GM04503 (cell line): ENCODE measurements at places on chromosomes 2 and 18.

DNA sequence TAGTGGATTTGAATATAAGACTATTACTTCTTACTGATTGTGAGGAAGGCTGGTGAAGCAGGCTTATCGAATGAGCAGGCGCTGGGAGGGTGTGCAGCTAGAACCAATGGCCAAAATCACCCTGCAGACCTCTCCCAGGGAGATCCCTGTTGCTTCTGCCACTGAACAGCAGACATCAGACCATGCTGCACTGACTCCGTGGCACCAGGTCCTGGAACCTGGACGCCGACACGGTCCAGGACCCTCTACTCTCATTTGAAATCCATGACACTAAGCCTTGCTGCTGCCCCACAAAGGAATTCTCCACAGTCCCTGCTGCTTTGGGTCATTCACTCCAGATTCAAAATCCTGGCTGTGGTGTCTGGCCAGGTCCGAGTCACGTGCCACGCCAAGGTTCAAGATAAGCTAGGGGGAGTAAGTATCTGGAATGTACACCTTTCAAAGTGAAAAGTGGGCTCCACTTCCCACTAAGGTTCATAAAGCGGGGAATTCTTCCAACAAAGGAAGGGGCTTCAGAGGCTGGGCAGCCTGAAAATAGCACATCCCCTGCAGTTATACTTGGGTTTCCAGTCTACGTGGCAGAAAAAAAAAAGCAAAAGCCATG, 9.0 kb upstream of the YWHAQ start:
- no peak for DNase-seq

GRCh38 chr2:164662868-164663631, 41.8 kb upstream of the GRB14 start:
- DNase-seq, result no peak

- DNase-seq, result no peak
These were observed 72.4 kb downstream of the ALPK2 start for GRCh38 chr18:58556331-58557007.

DNA sequence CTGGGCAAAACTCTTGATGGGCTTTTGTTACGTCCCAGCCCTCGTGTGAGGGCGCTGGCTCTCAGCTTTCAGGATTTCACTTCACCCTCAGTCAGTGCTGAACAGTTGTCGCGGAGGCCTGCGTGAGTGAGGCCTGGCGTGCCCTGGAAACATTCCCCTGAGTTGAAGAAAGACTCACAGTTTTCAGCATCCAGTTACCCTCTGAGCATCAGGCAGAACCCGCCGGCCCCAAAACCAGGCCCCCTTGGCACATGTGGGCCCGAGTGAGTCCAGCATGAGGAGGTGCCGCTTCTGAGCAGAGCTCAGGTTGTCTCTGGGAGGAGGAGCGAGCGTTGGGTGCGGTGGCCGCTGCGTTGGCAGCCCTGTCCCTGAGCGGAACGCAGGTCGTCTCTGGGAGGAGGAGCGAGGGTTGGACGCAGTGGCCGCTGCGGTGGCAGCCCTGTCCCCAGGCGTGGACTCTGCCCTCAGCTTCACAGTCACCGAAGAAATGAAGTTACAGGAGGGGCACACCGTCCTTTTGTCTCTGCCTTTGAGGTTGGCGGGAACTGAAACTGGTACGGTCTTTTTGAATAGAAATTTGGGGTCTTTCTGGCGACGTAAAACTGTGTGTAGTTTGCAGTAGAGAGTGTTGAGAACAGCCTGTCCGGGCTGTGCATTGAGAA, at the start of gene NEU4:
Gene NEU4, plus strand, starts transcription at position 473 of the 662 bp plus-strand sequence. CDS start 5,292 bp downstream, outside the sequence.
- DNase-seq, result no peak

- no peak for DNase-seq
These were observed 100.5 kb downstream of the CAPN13 start for GRCh38 chr2:30706534-30707303.

- no peak for DNase-seq
These were observed 50.3 kb upstream of the ST3GAL5 start for GRCh38 chr2:85939131-85939530.

GRCh38 chr2:111659361-111660333, 224.3 kb downstream of the ANAPC1 start:
- peak; percentile 82 for DNase-seq

GRCh38 chr18:68699043-68699442, 15.9 kb downstream of the TMX3 start:
- no peak for DNase-seq

- DNase-seq, result peak; percentile 12
These were observed 121.4 kb downstream of the ZNF236 start for GRCh38 chr18:76943542-76944339.

- DNase-seq, result no peak
These were observed 31.4 kb downstream of the FAM228A start for GRCh38 chr2:24206242-24206641.

DNA sequence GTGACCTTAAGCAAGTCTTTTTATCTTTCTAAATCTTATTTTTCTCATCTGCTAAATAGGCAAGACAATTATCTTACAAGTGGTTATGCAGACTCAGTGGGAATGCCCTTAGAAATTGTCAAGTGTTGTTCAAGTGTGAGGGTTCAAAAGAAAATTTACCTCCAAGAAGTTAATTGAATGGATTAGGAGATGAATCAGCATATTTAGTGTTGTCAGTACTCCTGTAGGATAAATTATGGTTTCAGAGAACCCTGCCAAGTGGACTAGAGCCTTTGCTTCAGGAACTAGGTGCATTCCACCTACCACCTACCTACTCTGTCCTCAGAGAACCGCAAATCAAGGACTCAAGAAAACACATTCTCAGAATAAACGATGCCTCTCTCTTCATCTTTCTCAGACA, 69.8 kb upstream of the KCTD1 start:
- no peak for DNase-seq

DNA sequence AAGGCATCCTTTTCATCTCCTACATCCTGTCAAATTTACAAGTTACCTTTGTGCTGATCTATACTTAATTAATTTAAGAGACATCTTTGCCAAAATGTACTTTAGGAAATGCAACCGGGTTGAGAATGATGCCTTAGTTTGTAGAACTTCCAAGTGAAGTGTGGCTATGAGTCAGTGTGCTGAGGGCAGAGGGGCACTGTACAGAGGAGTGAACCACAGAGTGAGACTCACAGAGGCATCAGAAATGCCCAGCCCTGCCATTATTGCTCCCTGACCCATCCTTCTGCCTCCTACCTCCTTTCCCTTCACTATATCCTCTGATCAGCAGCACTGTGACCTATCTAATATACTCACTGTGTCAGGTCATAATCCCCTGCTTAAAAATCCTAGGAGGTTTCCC, 320.1 kb downstream of the LRRTM1 start:
- DNase-seq, result no peak

DNA sequence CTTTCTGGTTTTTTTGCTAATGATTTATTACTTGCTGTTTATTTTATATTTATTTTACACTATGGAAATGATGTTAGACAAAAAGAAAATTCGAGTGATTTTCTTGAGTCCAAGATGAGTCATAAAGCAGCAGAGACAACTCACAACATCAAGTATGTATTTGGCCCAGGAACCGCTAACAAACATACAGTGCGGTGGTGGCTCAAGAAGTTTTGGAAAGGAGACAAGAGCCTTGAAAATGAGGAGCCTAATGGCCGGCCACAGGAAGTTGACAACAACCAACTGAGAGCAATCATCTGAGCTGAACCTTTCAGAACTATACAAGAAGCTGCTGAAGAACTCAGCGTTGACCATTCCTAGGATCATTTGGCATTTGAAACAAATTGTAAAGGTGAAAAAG, 594.1 kb downstream of the SATB2 start:
- no peak for DNase-seq

- DNase-seq, result no peak
These were observed 35.7 kb upstream of the NEMP2 start for GRCh38 chr2:190569994-190570755.

DNA sequence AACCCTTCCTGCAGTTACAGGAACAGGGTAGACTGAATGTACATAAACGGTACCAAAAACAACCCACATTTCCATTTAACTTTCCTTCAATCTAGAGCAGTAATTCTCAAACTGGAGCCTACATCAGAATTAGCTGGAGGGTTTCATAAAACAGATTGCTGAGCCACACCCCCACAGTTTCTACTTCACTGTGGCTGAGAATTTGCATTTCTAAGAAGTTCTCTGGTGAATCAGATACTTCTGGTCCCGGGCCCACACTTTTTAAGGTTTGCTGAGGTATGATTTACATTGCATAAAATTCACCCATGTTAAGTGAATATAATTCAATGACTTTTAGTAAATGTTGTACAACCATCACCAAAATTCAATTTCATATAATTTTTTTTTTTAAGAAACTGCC, 113.7 kb downstream of the SRBD1 start:
- DNase-seq, result no peak

DNA sequence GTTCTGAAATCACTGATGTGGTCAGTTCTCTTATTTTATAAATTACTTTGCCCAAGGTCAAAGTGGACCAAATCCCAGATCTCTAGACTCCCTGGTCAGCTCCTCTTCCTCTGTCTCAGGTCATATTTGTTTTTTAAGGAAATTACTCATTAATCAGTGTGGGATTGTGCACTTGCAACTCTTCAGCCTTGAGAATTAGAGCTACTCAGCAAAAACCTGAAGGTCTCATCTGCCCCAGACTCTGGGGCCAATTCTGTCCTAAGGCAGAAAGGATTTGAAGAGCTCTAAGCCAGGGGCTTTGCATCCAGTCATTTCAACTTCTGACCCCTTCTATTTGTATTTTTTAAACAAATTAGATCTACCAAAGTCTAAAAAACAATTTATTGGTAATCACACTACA, 17.7 kb upstream of the DCC start:
- no peak for DNase-seq

DNA sequence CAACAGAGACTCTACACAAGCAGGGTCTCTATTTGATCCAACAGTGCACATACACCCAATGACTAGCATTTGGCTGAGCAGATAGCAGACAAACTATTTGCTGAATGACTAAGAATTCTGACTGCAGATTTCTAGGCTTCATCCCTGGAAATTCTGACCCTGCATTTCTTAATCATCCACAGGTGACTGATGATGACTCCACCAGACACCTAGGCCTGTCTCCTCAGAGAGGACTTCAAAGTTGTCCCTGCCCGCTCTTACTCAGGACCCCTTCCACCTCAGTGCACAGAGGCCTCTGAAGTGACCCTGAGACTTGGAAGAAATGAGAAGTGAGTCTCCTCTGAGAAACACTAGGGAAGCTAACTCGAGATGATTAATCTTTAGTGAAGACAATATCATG, 51.3 kb downstream of the SEPTIN10 start:
- DNase-seq, result no peak

DNA sequence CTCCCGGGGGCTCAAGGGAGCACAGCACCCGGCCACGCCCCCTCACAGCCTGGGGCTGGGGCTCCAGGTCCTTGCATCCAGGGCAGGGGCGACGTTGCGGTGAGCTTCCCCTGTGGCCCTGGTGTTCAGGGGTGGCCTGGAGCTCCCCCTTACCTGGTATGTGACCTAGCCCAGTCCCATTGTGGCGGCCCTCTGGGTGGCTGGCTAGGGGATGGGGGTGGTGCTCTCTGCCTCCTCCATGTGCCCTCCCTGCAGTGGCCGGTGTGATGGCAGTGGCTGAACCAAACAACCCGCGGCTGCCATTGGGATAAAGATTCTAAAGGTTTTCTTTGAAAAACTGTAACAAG, 288.3 kb downstream of the RDH14 start:
- no peak for DNase-seq
